ENCODE measurements at places on chromosomes 13 and 19.

DNA sequence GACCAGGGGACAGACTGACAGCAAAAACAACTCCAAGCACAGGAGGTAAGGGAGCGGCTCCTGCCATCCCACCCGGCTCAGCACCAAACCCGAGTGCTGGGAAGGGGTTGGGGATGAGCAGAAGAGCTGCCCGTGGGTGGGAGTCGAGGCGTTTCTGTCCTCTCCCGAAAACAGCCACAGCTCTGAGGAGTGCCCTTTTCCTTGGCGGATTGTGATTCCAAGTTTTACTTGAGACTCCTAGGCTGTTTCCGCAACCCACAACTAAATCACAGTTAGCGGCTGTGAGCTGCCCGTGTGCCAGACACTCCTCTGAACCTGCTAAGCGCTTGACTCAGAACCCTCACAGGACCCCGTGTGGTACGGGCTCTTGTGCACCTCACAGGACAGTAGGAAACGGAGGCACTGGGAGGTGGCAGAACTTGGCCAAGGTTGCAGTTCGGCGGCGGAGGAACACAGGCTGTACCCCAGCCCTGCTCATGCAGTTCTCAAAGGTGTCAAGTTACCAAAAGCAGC is 21.4 kb downstream of the CFAP97D2 start:
- no peak for DNase-seq

GRCh38 chr13:107271227-107271626 is 703.3 kb upstream of the ARGLU1 start:
- no peak for DNase-seq

- no peak for DNase-seq
These were observed 23.0 kb downstream of the CHERP start for GRCh38 chr19:16519230-16519687.

DNA sequence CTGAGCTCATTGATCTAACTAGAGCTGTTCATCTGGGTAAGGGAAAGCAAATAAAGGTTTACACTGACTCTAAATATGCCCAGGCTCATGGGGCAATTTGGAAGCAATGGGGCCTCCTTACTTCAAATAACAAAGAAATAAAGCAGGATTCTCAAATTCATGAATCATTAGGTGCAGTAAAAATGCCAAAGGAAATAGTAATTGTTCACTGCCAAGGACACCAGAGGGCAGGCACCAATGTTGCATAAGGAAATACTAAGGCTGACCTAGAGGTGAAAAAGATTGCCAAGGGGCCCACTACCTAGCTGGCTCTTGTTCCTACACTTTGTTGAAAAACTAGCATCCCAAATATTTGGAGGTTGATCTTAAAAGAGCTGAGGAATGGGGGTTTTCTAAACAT is 1686.7 kb upstream of the MIR17HG start:
- no peak for DNase-seq

DNA sequence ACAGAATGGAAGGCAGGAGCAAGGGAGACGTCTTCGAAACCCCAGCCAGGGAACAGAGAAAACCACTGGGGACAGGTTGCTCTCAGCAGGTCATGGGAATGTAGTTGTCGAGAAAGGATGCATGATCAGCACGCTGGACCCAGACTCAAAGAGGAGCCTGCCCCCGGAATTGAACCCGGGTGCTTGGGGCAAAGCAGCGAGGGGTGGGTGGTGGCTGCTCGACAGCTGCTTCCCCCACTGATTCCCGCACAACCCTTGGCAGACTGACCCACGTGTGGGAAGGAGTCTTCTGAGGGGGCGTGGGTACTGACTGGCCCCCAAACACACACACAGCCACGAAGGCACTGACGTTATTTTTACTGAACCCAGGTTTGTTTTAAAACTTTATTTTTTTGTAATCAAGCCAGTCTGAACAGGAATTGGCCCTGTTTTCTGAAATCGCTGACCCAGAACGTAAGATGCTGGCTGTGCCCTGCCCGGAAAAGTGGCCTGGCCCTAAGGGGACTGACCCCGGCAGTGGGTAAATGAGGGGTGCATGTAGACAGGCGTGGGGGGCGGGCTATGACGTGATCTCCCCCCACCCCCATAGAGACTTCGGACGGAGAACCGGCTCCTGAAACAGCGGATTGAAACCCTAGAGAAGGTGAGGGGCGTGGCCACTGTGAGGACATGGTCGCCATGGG is 18.6 kb downstream of the PRR36 start:
- no peak for DNase-seq

DNA sequence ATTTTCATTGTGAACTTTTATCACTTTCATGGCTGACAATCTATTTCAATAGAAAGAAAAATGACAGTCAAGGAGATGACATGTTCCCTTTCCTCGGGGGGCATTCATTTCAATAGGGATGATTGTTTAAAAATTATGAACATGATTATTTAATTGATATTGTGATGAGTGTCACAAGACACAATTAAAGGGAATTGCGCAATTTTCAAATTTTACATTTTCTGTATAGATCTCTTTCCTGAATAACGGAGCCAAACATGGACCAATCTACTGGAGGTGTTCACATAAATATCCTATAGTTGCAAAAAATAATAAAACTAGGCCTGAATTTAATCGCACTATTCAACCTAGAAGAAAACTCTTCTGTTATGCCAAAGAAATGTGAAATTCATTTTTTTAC is 1274.6 kb downstream of the SLITRK5 start:
- no peak for DNase-seq

GRCh38 chr19:51712461-51713081 is 11.2 kb downstream of the HAS1 start:
- no peak for DNase-seq

Measured in suppressor macrophage treated with lipopolysaccharide for 4 hours (primary cell).